Activated T-helper 17 cell treated with anti-CD3 and anti-CD28 coated beads, Interleukin-2, amount 50 U/mL, for 72 hours (primary cell): ENCODE measurements at places on chromosomes 16 and 17.

- ATAC-seq, result no peak
These were observed 15.1 kb upstream of the ERN2 start for GRCh38 chr16:23728112-23728477.

DNA sequence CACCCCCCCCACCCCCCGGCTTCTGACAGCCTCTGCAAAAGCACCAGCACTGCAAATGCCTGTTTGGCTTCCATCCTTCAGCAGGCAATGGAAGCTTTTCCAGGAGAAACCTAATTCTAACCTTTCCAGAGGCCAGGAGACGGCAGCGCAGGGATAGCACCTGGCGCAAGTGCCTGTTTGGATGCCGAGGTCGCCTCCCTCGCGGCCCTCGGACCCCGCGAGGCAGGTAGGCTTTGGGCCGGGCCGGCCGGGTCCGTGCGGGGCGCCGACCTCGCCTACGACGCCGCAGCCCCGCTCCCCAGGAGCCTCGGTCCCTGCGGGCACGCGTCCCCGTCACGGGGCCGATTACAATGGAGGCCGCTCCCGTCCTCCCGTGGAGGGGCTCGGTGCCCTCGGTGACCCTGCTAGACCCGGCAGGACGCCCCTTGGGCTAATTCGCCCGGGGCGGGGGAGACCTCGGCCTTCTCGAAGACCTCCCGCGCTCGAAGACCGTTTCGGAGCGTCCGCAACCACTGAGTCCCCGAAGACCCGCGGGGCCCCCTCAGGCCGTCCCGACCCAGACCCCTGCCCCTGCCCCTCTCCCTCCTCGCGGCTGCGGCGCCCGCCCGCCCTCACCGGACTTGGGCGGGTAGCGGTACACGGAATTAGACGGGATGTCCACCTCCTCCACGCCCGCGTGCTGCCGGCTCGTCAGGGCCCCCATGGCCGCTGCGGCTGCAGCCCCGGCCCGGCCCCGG lies 587 bp downstream of the RNF157 start:
- ATAC-seq, result peak; percentile 14

GRCh38 chr17:66966704-66967418 lies 2.4 kb downstream of the CACNG4 start:
- no peak for ATAC-seq

GRCh38 chr17:75131278-75132017 lies at the start of gene NT5C:
Gene NT5C (minus strand): TSS chr17:75131742. CDS start chr17:75131707, 35 bp downstream.
- ATAC-seq, result peak; percentile 94

GRCh38 chr16:18003033-18003432 lies 333.5 kb downstream of the NPIPA8 start:
- ATAC-seq, result no peak

- no peak for ATAC-seq
These were observed 52.0 kb downstream of the ABHD15 start for GRCh38 chr17:29514792-29515191.

DNA sequence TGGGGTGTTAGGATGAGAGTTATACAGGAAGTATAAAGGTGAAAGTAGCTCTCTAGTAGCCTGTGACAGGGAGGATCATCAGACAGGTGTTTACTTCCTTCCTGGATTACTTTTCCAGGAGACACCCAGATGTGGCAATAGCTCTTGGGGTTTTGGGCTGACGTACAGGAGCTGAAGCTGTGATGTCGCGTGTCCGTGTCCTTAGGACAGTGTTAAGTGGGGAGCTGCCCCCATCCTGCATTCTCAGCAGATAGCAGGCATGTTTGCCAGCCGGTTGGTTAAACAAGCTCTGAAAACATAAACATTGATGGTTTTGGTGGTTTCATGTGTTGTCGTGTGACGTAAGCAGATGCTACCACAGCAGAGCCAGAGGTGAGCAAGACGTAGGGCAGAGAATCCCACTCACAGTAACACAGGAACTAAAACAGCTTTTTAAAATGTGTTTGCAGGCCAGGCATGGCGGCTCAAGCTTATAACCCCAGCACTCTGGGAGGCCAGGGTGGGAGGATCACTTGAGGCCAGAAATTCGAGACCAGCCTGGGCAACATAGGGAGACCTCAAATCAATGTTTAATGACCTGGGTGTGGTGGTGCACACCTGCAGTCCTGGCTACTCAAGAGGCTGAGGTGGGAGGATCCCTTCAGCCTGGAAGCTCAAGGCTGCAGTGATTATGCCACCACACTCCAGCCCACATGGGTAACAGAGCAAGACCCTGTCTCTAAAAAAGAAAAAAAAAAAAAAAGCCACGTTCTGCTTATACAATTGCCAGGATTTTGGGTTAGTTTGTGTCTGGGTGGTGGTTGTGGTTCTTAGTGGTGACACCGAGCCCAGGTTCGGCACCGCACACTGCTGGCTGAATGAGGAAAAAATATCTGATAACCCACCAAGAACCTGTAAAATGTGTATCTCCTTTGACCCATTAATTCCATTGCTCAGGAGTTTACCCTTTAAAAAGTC lies 18.2 kb upstream of the IL17C start:
- peak; percentile 90 for ATAC-seq
